ENCODE measurements at places on chromosomes 7 and 10. TPM values are rescaled to one million over a fixed set of nuclear protein-coding genes. Genes with fewer than 3 reads are reported as not detected.

Gene LEP
- not detected for total RNA-seq

Gene ANKRD16
- 10.4 TPM for total RNA-seq

GRCh38 chr10:77530011-77530410, 107.6 kb downstream of the KCNMA1 start:
- DNase-seq, result no peak

GRCh38 chr10:124057601-124058000, 35.8 kb downstream of the CHST15 start:
- DNase-seq, result no peak

Gene GRM3
- not detected for total RNA-seq

Gene SLF2
- total RNA-seq, result 3.1 TPM

Gene MACROH2A2
- 8.2 TPM for total RNA-seq

GRCh38 chr7:93821463-93821862, 69.1 kb downstream of the TFPI2 start:
- DNase-seq, result no peak

DNA sequence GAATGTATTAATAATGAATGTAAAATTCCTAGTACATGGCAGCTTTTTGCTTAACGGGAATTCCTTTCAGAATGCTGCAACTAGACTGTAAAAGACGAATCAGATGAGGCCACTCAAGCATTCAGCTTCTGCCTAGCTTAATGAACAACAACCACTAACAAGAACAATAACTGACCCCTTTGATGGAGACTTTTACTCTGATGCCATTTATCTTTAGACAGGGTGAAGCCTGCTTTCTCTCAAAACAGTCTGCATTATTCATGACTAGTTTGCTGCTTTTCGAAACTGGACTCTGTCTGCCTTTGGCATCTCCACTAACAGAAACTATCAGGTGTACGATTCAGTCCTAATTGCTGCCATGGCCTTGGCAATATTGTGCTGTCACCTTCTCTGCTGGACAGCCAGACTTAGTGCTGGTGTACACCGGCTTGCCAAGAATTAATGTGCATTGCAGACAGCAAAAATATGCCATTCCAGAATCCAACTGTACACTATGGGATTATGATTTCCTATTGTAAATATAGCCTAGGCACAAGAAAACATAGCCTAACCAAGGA, 295.5 kb upstream of the CDC14C start:
- no peak for DNase-seq
